ENCODE measurements at places on chromosomes 11 and 22.

GRCh38 chr11:326842-327580, 6.4 kb upstream of the IFITM3 start:
- DNase-seq, result no peak

DNA sequence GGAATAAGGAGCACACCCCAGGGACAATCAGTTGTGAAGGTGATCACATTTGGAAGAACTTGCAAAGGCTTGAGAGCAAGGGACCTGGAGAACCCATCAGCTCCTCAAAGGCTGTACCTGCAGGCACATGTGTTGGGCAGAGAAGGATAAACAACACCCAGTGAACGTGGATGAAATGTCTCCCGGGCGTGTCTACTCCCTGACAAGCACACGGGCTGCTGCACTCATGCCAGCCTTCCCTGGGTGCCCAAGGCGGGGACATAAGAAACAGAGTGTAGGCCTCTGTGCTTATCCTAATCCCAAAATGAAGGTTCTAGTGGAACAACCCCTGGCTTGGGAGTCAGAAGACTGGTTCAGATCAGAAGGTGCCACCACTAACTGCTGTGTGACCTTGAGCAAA, 46.7 kb downstream of the DSCAML1 start:
- DNase-seq, result no peak

GRCh38 chr11:128029219-128029722, 558.1 kb downstream of the ETS1 start:
- DNase-seq, result no peak

GRCh38 chr11:26127336-26127735, 204.6 kb upstream of the ANO3 start:
- no peak for DNase-seq

DNA sequence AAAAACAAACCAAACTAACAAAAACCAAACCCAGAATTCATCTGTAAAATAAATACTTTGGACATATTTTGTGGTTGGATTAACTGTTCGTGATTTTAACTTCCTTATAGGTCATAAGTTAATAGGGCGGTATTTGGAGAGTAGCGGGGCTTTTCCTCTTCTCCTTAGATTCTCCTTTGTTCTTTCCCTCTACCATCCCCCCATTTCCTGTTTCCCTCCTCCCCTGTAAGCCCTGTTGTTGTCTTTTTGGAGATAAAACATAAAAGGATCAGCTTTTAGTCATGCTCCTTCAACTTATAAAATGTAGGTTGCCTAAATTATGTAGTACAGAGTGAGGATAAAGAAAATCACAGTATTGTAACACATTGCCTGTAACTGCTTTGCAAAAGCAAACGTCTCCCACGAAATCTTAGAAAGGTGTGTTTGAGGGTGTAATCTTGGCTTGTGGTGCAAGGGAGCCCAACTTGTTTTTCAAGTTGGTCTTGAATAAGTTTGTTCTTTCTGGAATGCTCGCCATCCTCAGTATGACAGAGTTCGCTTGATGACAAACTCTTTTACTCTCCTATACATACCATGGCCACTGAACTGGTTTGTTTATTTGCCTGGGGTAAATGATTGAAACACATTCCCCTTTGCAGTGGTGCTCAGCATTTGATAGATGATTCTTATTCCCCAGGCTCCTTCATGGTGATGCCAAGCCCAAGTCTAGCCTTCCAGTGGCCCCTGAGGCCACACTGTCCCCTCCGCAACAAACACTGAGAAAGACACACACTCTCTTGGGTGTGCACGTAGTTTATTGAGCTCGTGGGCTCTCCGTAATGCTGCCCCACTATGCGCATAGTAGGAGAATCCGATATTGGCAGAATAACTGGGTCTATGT, 49.4 kb downstream of the TEAD1 start:
- peak; percentile 96 for DNase-seq

DNA sequence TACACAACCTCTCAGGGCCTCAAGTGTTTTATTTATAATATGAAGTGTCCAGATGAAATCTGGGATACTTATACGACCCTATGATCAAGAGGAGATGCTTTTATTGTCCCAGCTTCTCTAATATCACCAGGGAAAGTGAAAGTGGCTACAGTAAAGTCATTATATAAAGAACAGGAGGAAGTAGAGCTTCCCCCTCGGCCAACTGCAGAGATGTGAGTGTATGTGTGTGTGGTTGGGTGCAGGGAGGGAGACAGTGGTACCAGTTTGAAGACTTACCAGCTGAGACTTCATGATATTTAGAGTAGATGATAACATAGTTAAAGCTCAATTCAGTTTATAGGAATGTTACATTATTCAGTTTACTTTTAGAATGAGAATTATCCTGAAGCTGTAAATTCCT, 373.6 kb upstream of the DDI1 start:
- DNase-seq, result no peak
